ENCODE measurements at places on chromosomes 4 and X.

DNA sequence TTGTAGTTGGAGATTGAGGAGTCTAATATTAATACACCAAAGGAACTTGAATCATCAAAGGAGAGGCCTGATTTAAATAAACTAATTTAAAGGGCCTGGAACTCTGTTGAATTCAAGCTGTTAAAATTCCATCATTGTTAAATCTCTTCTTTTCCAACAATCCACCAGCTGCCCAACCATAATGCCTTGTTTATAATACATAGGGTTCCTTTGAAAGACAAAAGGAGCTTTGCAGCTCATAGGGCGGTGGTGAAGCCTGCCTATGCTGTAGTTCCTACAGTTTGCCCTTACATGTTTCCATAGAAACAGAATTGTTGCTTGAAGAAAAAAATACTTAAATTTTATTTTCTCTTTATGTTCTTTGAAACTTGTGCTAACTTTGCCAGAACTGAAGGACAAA is 102.8 kb downstream of the GLUD2 start:
- DNase-seq: no peak

DNA sequence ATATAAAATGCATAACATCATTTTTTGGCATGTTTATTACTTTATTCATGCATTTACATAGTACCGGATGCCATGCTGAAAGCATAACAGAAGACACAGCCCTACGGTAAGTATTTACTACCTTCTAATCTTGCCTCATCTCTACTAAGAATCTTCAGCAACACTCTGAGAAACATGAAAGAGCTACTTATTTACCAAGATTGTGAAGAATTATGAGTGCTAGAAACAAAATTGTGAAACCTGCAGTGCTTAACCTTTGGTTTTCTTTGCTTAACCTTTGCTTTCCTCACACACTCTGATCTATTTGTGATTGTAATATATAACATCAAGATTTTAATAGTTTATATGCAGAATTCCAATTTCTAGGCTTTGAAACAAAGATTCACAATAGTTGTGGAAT is 7.4 kb downstream of the ANTXR2 start:
- DNase-seq: no peak

DNA sequence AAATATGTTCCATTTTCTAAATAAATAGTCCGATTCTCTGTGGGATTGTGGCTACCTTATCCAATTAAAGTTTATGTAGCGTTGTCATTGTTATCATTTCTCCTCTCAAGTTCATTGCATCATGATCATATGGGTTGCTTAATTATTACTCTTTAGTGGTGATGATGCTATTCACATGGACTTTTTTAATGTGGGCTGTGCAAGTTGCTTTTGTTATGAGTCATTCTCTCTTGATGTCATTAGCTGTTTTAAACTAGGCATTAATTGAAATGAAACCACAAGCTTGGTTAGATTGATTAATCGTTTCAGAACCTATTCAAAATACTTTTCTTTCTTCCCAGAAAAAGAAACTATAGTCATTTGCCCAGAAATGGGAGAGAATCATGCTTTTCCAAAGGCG is 38.2 kb downstream of the NHS start:
- peak; percentile 79 for DNase-seq

- no peak for DNase-seq
Measured at GRCh38 chr4:91256043-91256442, 1047.7 kb upstream of the GRID2 start.

DNA sequence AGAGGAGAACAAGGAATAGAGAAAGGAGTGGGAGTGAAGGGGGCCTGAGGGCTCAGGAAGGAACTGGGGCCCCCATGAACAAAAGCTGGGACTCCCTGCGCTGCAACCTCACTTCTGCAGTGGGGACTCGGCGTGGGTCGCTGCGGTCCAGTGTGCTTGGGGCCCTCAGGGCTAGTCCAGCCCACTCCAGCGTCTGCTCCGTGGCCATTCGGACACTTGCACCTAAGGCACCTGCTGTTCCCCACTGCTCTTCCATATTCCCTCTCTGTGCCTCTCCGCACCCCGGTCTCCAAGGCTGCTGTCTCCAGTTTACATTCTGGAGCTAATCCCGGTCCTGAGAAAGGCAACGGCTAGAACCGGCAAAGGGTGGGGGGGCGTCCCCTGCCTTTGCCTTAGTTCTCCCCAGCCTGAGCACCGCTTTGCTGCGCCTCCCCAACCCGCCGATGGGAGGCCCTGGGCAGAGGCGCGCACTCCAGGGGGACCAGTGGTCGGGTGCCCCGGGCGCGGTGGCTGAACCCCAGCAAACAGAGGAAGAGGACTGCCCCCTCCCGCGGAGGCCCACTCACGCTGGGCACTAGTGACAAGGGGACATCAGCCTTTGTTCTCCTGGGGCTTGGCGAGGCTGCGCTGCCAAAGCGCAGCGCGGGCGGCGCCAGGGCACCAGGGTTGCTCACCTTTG is 327.7 kb upstream of the F9 start:
- DNase-seq: no peak

- no peak for DNase-seq
Measured at GRCh38 chr4:169333265-169333664, 62.5 kb upstream of the SH3RF1 start.

DNA sequence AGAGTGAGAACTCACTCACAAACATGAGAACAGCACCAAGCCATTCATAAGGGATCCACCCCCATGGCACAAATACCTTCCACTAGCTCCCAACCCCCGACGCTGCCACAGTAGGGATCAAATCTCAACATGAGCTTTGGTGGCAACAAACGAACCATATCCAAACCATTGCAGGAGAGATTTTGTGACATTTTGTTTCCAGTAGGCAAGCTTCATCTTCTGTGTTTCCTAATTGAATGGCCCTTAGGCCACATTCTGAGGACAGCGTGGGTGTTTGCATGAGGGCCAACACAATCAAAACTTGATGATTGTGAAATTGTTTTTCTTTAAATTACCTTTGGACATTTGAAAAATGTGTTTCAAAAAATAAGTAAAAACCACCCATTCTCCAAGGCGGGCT is 102.6 kb upstream of the LNX1 start:
- DNase-seq: no peak

- peak; percentile 53 for DNase-seq
Measured at GRCh38 chrX:103918571-103919269, 43.7 kb upstream of the TMSB15B start.

DNA sequence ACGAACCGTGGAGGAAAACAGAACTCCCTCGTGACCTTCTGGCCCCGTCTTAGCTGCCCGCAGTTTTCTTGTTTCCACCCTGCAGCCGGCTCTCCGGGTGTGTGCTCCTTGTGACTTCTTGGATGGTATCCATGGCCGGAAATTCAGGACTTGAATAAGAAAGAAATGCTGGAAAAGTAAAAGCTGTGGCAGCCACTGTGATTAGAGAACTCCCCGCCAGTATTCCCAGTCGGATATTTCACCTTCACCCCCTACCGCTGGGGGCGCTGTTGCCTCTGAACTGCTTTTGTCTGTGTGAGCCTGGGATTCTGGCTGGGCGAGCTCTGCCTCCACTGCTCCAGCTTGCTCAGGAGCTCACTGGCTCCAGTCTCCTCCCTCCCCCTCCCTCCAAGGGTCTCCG is 41.5 kb upstream of the CYP4V2 start:
- peak; percentile 50 for DNase-seq

GRCh38 chr4:26622913-26623312 is 39.0 kb downstream of the TBC1D19 start:
- no peak for DNase-seq

DNA sequence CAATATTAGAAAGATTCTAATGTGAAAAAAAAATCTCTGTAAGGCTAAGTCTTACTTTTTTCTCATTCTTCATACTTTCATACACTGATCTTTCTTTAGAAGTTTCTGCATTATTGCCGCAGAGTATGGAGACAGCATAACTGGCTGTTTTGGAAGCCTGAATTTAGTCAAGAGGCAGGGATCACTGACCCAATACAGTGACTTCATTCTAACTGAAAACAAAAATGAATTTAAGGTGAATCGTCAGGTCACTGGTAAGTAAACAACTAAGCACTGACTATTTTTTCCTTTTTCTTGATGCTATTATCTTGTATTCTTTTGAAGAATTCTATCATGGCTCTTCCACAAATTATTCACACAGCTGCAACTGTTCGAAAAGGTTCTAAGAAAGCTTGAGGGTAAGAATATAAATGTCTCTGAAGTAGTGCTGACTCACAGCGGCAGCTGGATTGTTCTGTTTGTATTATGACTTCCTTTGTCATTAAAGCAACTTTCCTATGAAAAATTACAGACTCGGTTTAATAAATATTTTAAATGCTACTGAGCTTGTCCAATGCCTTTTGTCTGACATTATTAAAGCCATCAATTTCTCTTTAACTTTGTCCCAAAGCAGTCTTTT is 609.3 kb downstream of the FSTL5 start:
- peak; percentile 6 for DNase-seq

- no peak for DNase-seq
Measured at GRCh38 chr4:106914223-106914622, 121.9 kb downstream of the DKK2 start.

DNA sequence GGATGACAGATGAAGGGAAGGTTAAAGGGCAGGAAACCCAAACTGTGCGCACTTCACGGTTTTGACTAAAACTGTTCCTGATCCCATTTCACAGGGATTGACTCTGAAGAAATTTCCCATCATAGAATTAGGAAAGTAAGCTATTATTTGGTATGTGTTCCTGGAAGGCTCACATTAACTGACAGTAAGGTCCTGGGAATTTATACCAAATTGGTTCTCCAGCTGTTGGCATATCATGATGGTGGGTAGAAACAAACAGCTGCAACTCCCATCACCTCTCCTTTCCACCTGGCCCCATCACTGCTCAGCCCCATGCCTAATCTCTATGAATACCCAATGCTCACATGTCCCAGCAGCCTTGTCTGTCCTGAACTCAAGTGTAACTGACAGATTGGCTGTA is 121.2 kb downstream of the GPC3 start:
- no peak for DNase-seq

DNA sequence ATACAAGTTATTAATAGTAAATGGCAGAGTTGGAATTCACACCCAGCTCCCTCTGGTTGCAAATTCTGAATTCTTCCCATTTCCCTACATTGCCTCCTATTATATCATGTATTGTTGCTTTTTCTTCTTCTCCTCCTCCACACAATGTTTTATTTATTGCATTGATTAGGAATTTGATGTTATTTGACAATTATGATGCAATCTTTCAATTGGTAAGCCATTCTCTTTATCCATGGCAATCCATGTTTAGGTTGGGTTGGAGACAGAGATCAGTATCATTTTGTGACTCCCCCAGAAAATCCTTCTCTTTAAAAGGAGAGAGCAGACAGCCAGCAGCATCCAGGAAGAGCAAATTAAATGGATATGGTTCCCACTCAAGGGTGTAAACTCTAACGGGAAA is 30.5 kb downstream of the TTC29 start:
- no peak for DNase-seq
